Right hindlimb (tissue), 1 donor: ENCODE measurements at places on chromosomes 4 and X.
A peak's percentile ranks its signal among the peaks of the same experiment; 100 is the strongest.

GRCh38 chrX:66005830-66006449 lies 33.9 kb downstream of the VSIG4 start:
- no peak for DNase-seq

DNA sequence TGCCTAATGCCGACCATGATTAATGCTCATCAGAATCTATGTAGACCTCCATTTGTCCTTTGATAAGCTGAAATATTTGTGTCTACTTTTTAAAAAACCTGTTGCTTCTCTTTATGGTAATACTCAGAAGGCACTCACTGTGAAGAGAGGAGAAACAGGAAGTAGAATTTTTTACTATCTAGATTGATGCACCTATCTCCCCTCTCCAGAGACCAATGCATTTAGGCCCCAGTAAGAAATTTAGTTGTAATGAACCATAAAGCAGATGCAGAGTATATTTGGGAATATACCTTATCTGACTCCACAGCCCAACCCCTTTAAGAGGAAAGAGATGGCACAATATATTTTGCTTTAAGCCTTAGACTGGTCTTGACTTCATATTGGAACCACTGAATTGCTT lies 11.1 kb downstream of the TBL1X start:
- DNase-seq: no peak

GRCh38 chr4:119559044-119559647 lies 69.5 kb downstream of the PDE5A start:
- no peak for DNase-seq

DNA sequence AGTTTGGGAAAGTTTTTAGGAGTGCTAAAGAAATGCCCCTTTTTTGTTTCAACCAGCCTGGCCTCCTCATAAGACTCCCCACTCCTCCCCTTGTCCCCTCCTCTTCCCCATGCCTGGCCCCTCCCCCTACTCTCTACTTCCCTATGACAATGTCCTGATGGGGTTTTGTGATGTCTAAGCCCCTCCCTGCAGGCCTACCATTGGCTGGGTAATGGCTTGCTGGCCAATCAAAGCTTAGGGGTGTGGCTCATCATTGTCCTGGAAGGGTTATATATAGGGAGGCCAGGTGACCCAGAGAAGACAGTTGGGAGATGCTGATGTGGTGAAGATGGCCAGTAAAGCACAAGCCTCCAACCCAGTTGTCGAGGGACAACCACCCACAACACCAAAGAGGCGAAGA lies 48.2 kb upstream of the PASD1 start:
- DNase-seq: no peak

- DNase-seq: no peak
These were observed 88.1 kb downstream of the TSPAN5 start for GRCh38 chr4:98570151-98570797.

DNA sequence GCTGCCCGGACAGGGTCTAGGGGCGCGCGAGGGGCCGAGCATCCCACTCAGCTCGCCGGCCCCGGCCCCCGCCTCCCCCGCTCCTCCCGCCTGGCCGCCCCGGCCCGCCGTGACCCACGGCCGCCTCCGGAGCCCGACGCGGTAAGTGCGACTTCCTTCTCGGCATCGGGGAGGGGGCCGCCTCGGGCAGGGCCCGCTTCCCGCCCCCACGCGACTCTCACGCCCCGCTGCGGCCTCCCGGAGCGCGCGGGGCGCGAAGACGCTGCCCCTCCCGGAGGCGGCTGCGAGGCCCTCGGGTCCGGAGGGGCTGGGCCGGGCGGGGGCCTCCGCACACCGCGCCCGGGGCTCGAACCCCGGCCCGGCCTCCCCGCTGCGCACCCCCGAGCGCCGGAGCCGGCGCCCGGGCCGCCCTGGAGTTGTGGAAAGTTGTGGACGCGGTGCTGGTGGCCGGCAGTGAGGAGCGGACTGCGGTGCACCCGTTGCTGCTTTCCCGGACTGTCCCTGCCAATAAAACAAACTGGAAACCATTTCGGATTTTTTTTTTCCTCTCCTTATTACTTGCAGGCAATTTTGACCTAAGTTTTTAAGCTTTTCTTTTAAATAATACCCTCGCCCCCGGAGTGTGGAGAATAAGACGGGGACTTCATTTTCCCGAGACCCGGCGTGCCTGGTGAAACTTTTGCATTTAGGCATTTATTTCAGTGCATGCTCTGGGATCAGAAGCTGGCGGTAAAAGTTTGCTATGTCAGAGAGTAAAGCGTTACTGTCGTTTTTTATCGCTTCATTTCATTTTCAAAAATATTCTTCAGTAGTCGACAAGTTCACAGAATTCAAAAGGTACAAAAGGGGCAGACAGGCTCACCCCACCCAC lies 13.0 kb upstream of the TMEM156 start:
- DNase-seq: peak; percentile 53

DNA sequence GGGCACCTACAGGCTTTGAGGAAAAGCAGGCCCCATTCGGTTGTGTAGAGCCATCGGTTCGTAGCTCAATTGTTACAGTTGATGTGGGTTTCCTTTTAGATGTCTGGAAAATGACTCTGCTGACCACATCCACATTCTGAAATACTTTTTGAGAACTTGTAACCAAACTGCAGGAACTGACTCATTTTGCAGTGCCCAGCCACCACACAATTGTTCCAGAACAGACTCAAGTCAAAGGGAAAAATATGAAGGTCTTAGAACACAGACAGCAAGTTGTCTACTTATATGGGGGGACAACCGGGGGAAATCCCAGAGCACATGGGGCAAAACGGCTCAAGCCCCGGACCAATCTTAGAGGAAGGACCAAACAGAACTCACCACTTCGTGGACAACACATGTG lies 557.6 kb upstream of the DIPK2B start:
- DNase-seq: no peak

- DNase-seq: peak; percentile 19
These were observed 312.2 kb upstream of the DIAPH2 start for GRCh38 chrX:96372313-96373046.

DNA sequence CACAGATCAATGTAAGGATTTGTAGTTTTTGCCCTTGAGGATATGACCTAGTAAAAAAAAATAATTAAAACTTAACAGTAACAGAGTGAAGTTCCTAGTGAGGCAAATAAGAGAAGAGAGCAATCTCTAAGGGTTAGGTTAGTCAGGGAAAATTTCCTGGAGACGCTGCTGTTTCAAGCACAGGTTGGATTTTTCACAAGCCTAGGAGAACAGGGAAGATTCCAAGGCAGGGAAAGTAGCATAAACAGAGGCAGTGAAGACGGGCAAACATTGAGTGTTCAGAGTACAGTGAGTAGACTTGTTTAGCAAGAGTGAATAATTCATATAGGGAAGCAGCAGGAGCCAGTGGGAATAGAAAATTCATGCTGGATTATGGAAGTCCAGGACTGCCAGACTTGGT lies 212.8 kb downstream of the SPANXN3 start:
- no peak for DNase-seq

GRCh38 chr4:188287169-188287894 lies 148.1 kb downstream of the TRIML1 start:
- DNase-seq: no peak

DNA sequence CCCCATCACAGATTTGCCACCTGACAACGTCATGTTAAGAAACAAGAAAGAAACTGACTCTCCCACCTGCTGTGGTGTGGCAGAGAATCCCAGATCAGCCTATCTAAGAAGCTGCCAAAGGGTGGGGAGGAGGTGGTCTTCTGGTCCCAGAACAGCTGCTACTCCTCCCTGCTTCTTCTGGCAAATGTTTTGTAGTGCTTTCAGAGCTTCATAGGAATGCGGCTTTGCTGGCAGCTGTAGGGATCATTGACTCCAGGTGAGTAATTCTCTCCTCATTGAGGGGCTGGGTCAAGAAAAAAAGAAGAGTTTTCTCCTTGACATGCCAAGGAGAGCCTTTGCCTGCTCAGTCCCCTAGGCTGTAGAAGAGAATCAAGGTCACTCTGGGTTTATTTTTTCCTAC lies 23.3 kb downstream of the NRK start:
- no peak for DNase-seq

DNA sequence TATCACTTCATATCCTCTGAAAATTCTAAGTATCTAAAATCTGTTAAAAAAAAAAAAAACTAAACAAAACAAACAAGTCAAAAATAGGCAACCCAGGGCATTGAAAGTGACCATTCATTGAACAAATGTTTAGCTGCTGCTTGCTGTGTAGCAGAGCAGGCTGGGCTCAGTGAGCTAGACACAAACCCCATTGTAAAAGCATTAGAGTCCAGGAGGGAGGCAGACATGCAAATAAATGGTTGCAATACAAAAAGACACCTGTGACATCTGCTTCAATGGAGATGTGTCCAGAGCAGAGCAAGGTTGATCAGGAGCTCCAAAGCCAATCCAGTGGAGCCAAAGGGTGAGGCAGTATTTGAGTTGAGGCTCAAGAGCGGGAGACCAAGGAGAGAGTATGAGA lies 267.3 kb upstream of the GATB start:
- DNase-seq: no peak

DNA sequence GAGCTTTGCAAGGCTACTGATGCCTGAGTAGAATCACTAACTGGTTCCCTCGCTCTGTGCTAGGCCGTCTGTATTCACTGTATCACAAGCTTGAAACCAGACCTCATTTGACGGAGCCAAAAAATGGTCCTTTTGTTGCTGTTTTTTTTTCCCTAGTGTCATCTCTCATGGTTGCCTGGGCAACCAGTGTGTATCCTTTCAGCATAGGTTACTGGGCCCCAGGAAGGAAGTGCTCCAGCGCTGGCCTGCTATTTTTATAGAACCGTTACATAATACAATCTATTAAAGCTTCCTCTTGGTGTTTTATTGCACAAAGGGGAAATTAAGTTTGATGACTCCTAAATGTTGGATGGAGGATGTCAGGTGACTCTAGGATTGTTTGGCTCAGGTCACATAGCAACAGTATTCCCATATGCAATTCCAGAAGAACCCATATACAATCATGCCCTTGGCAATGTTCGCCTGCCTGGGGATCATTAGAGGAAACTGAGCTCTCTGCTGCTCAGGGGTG lies 220.4 kb downstream of the SPRY1 start:
- DNase-seq: peak; percentile 87

DNA sequence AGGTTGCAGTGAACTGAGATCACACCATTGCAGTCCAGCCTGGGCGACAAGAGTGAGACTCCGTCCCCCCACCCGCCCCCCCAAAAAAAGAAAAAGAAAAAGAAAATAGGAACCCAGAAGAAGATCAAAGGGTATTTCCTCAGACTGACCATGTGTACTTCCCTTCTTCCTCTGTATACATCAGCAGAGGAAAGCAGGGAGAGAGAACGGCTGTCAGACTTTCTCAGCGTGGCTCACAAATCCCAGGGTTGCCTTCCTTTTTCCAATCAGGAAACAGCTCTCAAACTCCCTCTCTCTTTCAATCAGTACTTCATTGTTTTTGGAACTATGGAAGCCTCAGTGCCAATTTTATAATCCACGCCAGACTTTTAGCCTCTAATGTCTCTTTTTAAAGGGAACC lies 59.1 kb downstream of the CHRNA9 start:
- no peak for DNase-seq

DNA sequence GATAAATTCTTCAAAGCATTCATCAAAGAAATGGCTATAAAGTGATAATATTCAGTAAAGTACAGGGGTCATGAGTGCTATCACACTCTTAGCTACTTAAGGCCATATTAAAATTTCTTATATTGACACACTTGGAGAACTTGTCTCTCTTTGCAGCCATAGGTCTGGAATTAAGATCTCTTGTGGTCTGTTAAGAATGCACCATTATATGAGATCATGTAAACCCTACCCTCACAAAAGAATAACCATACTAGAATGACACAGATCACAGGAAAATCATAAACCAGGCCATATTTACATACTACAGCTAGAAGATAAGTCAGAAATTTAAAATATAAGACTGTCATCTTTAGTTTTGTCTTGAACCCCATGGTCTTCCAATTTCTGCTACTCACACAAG lies 434.3 kb downstream of the PDGFC start:
- no peak for DNase-seq

DNA sequence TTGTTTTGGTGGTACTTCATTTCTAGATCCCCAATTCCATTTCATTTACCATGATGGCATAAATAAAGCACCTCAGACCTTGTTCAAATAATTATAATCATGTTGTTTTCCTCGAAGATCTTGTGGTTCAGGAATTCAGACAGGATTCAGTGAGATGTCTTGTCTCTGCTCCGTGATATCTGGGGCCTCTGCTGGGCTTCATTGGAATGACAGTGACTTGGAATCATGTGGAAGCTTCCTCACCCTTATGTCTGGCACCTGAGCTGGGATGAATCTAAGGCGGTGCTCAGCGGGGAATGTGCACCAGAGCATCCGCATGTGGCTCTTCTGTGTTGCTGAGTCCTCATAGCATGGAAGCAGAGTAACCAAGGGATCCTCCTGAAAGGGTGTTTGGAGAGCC lies 132.2 kb downstream of the VEGFC start:
- no peak for DNase-seq

DNA sequence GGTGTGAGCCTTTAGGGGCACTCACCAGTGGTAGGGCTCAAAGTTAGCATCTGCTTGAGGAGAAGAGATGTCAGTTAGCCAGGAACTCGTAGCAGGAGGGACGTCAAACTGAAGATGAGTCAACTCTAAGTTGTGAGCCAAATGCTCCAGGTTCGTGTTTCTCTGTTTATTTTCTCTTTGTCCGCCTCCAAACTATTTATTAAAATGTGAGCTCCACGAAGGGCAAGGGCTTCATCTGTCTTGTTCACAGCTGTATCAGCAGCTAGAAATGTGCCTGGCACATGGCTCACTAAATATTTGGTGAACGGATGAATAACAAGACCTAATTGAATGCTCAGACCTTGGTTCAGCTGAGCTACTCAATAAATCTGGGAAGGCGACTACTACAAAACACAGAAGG lies 248.9 kb downstream of the BCOR start:
- no peak for DNase-seq

DNA sequence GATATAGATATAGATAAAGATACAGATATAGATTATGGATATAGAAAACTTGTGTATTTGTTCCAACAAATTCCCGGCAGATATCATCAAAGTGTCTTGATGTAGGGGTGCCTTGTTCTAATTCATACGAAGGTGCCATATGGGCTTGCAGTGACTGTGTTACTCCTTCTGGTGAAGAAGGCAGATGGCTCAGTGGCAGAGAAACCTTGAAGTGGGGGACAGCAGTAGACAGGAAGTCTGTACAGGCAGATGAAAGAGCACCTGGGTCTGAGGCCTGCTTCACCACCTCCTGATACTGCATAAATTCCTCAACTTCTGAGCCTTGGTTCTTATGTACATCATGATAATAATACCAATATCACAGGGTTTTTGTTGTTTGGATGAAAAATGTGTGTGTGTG lies 179.5 kb upstream of the GATB start:
- DNase-seq: no peak

- no peak for DNase-seq
These were observed 38.8 kb downstream of the TAPT1 start for GRCh38 chr4:16187455-16187854.

- DNase-seq: no peak
These were observed 254.4 kb upstream of the BOD1L1 start for GRCh38 chr4:13881892-13882291.

GRCh38 chr4:48290146-48290772 lies 20.6 kb upstream of the TEC start:
- no peak for DNase-seq

DNA sequence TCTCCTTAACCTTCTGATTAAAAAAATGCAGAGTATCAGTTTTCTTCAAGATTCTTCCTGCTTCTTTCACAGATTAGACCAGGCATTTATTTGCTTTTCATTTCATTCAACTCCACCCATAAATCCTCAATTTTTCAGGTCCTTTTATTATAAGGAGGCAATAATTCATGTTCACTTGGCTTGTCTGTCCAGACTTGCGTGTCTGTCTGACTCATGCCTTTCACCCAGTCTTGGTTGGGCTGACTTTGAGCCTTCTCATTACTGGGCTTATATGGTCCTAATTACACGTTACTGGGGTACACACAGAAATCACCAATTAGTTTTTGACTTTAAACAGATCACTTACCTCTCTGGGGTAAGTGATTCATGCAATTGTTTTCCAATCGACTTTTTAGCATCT lies 48.8 kb upstream of the GALNT7 start:
- DNase-seq: no peak
